ENCODE measurements at places on chromosomes 5 and 9. TPM values are rescaled to one million over a fixed set of nuclear protein-coding genes. Genes with fewer than 3 reads are reported as not detected.

The SPATA31A3 gene
- not detected for total RNA-seq

The FOXD4L3 gene
- not detected for total RNA-seq

The MCIDAS gene
- not detected for total RNA-seq

The CRHBP gene
- total RNA-seq = 0.13 TPM

The AGXT2 gene
- not detected for total RNA-seq

The EFNA5 gene
- total RNA-seq = 18.2 TPM

The TMEM252 gene
- not detected for total RNA-seq

The LTC4S gene
- total RNA-seq = 6.1 TPM

The NRARP gene
- 0.25 TPM for total RNA-seq

The STPG3 gene
- total RNA-seq = not detected

The PLAC8L1 gene
- 0.40 TPM for total RNA-seq

The ZNF608 gene
- 7.7 TPM for total RNA-seq

The HTR1A gene
- not detected for total RNA-seq

The LHX3 gene
- not detected for total RNA-seq

The KIF4B gene
- total RNA-seq = not detected

The MATR3 gene
- 265 TPM for total RNA-seq

The PCDHB10 gene
- total RNA-seq = 0.66 TPM

The ZNF454 gene
- 1.1 TPM for total RNA-seq

The BTNL9 gene
- total RNA-seq = not detected

The PCDHA11 gene
- total RNA-seq = 0.06 TPM

The EDIL3 gene
- 512 TPM for total RNA-seq

The SPATA31D4 gene
- total RNA-seq = not detected

The CATSPER3 gene
- total RNA-seq = 0.25 TPM

The IRX2 gene
- 0.62 TPM for total RNA-seq

The SPINK6 gene
- total RNA-seq = not detected

All from aortic smooth muscle cell (primary cell).